ENCODE measurements at places on chromosomes 5 and 9.

- no peak for DNase-seq
These were observed 12.5 kb downstream of the LHX6 start for GRCh38 chr9:122216138-122216797.

- DNase-seq = no peak
These were observed 80.3 kb downstream of the FGF1 start for GRCh38 chr5:142605611-142606010.

GRCh38 chr9:134181648-134182034 is 17.3 kb upstream of the RNU6ATAC start:
- DNase-seq = no peak

GRCh38 chr9:134628354-134628736 is 13.3 kb upstream of the COL5A1 start:
- peak; percentile 6 for DNase-seq

GRCh38 chr5:11851416-11851815 is 52.8 kb downstream of the CTNND2 start:
- no peak for DNase-seq

DNA sequence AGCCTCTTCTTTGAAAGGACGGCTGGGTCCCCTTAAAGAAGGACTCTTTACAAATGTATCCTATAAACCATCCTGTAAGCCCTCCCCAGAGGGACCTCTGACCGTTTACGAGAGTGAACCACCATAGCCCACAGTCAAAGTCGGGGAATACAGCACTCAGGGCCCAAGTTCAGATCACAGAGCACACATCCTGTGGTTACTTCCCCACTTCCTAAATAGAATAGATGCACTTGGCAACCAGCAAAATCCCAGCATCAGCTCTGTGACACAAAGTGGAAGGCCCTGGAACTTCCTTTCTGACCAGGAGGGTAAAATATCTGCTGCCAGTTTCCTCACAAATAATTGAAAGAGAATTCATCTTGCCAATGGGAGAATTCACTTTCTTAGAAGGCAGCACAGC is 6.9 kb upstream of the IGFBPL1 start:
- DNase-seq = no peak

DNA sequence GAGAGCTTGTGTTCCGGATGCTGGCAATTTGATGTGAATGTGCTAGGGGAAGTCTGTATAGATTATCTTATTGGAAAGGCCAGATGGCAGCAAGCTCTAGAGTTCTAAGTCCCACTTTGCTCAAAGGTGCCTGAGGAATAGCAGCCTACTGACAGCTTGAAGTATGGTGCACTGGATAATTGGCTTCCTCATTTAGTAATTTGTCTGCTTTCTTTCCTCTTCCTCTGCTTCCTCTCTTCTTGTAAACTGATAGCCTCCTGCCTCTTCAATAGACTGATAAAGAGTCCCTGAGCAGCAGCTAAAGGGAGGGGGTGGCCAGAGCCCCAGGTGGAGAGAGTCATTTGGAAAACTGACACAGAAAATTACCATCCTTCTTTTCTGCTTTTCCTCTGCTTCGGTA is 177.3 kb downstream of the FGF1 start:
- no peak for DNase-seq

DNA sequence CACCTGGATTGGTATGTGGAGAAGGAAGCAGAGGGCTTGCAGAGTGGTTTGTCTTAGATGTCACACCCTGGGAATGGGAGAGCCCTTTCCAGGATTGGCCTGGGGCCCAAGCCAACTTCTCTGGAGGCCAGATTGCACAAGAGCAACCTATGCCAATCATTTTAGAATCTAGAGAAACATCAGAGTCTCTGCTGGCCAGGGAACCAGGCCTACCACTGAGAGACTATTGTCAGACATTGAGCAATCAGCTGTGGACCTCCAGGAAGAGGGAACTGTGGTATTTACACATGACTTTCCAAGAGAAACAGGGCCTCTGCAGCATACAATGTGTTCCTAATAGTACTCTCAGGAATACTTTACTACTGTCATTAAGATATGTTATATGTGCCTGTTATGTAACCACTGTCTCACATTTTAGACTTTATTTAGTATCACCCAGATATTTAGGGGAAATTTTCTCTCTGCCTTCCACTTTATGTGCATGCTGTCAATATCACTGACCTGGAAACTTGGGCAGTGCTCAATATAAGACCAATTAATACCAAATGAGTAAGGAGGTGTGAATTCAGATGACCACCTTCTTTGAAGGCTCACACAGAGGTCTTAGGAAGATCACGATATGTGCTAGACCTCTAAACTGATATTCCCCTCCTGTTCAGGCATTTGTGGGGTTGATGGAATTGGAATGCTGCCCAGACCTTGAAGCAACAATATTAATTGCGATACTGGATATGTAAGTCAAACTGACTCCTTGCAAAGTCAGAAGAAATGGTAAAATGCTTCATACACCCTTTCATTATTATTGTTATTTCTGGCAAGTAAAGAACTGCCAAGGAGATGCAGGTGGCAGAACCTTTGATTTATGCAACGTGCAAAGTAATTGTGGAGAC is 20.5 kb upstream of the CCL28 start:
- DNase-seq = no peak

DNA sequence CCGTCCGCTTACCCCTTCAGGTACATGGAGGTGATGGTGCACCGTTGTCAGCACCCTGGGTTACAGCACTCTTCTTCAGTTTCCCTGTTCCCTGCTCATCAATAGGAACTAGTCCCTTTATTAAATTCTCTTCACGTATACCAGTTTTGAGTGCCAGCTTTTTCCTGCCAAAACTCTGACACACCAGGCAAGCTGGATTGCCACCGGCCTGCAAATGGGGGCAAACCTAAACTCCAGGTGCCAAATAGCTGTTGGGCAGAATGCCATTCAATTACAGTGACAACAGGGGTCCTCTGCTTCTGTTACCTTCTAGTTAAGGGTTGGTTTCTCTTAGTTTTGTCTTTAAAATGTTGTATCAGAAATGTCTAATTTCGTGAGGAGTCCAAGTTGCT is 400.4 kb downstream of the OSTF1 start:
- DNase-seq = no peak

DNA sequence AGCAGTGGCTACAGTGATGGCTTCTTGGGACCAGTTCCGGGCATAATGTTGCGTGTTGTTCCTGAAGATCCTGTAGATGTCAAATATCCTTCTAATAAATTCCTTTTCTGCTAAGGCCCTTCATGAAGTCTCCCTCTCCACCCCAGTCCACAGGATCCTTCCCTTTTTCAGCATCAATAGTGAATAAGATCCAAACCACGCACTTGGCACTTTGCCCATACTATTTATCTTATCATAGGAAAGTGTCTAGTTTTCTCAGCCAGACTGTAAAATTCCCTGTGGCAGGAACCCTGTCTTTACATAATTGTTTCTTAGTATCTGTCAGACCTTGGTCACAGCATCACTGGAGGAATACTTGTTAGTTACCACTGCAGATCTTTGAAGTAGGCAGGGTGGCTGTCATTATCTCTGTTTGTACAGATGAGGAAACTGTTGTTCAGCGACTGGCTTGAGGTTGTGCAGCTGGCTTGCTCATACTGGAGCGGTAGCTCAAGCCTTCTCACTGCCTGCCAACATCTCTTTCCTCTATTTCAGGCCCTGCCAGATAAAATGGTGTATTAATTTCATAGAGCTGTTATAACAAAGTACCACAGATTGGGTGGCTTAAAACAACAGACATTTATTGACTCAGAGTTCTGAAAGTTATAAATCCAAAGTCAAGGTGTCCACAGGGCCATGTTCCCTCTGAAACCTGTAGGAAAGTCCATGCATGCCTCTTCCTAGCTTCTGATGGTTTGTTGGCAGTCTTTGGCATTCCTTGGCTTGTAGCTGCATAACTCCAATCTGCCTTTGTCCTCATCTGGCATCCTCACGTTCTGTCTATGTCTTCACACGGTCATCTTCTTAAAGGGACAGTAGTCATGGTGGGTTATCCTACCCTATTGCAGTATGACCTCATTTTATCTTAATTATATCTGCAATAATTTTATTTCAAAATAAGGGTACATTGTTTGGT is 33.5 kb upstream of the APC start:
- DNase-seq = no peak
